ENCODE measurements at places on chromosomes 7 and 10.

GRCh38 chr10:128047351-128047750 is 78.9 kb downstream of the MKI67 start:
- peak; percentile 89 for DNase-seq

- DNase-seq, result no peak
Observed at GRCh38 chr10:62352356-62352970, 21.7 kb upstream of the ZNF365 start.

DNA sequence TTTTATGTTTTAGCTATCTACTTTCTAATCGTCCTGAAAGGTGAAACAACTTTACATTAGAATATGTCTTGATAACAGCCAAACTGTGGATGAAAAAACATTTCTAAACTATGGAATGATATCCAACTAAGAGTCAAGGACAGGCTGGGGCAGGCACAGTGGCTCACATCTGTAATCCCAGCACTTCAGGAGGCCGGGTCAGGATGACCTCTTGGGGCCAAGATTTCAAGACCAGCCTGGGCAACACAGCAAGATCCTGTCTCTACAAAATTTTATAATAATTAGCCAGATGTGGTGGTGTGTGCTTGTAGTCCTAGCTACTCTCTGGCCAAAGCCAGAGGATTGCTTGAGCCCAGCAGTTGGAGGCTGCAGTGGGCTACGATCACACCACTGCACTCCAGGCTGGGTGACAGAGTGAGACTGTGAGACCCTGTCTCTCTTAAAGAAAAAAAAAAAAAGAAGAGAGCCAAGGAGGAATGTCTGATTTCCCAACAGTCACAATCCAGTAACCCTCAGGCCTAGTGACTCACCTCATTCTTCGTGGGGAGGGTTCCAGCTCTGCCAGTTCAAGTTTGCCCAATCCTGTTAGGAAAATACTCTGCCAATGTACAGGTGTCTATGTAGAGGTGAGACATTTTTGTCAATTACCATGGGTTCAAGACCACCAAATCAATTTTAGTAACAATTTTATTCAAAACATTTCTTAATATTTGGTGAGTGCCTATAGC is 14.6 kb upstream of the FZD1 start:
- no peak for DNase-seq

GRCh38 chr10:31963589-31963980 is 35.0 kb upstream of the ARHGAP12 start:
- no peak for DNase-seq

- no peak for DNase-seq
Observed at GRCh38 chr7:101722247-101722646, 93.2 kb upstream of the MYL10 start.

- peak; percentile 38 for DNase-seq
Observed at GRCh38 chr10:117175215-117175900, 21.9 kb upstream of the KCNK18 start.

- DNase-seq, result no peak
Observed at GRCh38 chr10:124428207-124428777, 9.6 kb upstream of the OAT start.

DNA sequence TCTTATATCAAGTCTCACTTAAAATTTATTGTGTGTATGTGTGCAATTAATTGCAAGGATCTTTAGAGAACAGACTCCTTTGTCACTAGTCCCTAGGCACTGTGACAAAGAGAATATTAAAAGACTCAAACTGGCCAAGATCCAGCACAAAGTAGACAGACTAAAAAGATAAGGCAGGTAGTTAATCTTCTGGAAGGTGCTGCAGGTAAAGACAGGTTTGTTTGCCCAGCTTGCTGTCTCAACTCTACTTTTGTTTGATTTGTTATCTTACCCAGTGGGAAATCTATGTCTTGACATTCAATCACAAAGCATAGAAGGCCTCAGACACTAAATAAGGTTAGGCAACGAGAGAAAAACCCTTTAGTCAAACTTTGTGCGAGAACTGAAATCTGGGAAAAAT is 807.9 kb upstream of the LRRN3 start:
- no peak for DNase-seq

- DNase-seq, result no peak
Observed at GRCh38 chr10:88793712-88794299, 8.7 kb upstream of the LIPM start.

DNA sequence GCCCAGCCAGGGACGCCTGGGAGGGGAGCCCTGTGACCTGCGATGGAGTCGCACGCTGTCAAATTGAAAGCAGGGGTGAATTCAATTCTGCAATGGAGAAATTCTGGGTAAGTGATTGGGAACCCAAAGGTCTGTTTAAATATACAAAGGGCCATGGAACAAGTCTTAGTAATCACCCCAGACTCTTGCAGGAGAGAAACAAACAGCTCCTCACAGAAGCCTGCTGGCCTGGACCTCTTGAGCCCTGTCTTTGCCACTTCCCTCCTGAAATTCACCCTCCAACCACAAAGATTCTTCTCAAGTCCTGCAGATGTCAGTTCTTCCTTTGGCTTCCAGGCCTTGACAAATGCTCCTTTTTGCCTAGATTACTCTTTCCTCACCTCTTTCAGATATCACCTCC is 97.3 kb downstream of the GLI3 start:
- DNase-seq, result no peak

DNA sequence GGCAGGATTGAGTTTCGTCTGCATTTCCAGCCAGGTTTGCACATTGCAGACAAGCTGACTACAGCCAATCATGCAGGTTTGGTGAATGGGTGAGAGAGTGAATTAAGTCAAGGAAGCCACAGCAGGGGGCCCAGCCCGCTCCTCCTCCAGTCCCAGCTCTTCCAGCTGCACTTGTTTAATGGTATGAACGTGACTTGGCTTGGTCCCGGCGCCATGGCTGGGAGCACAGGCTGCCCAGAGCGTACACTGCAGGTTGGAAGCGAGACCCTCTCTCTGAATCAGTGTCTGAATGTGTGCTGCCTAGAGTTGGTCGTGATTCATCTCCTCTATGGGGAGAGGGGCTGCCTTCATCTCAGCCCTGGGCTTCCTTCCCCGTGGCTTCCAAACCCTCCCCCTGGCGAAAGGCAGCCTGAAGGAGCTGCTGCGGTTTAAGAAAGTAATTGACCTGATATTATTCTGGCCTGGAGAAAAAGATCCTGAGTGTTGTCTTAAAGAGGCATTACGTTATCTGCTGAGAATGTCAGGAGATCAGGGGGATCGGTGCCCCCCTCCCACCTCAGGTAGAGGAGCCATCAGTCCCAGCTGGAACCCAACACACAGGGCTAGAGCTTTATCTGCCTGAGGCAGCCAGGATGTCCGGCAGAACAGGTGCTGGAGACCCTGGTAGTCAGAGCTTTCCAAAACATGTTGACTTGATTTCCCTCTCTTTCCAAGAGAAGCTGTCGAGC is 132.1 kb downstream of the COL26A1 start:
- no peak for DNase-seq

DNA sequence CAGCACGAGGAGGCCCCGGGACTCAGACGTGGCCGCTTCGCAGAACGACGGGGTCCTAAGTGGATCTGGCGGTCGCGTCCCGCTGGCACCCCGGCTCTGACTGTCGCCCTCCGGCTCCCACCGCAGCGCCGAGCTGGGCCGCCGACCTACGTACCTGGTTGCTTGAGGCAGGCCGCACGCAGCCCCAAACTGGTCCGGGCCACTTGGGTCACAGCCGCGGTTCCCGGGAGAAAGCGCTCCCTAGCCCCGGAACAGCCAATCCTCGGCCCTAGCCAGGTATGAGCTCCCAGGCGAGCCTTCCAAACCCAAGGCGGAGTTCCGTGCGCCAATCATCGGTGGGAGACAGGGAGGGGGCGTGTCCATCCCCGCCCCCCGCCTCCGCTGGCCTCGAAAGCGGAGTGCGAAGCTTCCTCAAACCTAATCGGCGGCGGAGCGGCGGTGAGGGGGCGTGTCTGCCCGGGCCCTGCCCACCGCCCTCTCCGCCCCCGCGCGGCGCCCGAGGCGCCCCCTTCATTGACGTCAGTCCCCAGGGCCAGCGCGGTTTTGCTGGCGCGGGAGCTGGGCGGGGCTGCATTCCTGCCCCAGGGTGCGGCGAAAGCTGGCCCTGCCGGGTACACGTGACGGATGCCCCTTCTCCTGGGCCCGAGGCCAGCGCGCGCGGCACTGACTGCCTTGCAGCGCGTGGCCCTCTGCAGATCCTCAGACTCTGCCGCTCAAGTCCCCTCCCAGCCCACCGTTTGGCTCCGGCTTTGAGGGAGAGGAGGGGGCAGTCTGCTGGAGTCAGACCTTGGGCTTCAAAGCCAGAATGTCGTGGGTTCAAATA is at the start of gene AVPI1:
Gene AVPI1 (minus strand): TSS at position 280 of the 823 bp plus-strand sequence. CDS start 7,336 bp downstream, outside the sequence.
- DNase-seq, result peak; percentile 98

- no peak for DNase-seq
Observed at GRCh38 chr10:131983780-131984179, 2.1 kb upstream of the BNIP3 start.

DNA sequence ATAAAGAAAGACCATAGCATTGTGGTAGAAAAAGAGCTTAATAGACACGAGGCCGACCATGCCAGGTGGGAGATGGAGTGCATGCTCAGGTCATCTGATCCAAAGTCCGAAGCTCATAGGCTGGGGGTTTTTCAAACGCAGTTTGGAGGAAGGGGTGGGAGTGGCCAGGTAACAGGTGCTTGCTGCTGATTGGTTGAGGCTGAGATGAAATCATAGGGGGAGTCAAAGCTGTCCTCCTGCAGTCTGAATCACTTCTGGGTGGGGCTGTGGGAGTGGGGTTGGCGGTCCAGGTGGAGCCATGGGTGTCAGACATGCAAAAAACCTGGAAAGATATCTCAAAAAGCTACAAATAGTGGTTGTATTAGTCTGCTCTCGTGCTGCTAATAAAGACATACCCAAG is 2.8 kb upstream of the ERCC6 start:
- DNase-seq, result no peak

DNA sequence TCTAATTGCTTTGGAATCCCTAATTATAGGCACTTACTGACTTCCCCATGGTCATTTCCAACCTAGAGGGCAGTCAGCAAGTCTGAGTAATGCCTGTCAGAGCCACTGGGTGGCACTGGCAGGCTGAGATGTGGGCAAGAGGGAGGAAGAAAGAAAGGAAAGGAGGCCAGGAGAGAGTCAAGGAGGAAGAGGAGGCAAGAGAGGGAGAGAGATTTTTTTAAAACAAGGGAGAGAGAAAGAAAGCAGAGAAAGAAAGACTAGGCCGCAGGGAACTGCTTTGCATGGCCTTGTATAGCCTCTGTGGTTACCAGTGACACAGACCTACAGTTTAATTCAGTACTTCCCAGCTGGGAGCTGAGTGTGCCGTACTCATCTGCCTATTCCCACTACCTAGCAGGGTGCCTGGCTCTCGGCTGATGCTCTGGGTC is 210.4 kb upstream of the ADO start:
- DNase-seq, result peak; percentile 62

- DNase-seq, result no peak
Observed at GRCh38 chr10:77228559-77228958, 409.0 kb downstream of the KCNMA1 start.

DNA sequence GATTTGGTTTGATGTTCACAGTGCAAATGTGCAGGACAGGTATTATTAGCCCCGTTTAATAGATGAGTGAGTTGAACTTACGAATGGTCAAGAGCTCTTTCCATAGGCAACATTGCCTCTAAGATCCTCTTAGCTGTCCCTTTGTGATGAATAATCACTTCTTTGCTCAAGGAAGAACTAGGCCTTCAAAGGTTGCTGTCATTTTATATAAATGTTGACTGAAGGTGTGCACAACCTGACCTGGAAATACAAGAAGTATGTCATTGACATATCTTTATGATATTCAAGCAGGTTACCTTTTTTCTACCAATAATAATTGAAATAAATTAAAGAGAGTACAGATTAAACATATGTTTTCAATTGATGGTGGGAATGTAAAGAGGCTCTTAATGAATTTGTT is 48.5 kb upstream of the GLCCI1 start:
- no peak for DNase-seq

- DNase-seq, result no peak
Observed at GRCh38 chr7:120993553-120994191, 5.2 kb downstream of the CPED1 start.

DNA sequence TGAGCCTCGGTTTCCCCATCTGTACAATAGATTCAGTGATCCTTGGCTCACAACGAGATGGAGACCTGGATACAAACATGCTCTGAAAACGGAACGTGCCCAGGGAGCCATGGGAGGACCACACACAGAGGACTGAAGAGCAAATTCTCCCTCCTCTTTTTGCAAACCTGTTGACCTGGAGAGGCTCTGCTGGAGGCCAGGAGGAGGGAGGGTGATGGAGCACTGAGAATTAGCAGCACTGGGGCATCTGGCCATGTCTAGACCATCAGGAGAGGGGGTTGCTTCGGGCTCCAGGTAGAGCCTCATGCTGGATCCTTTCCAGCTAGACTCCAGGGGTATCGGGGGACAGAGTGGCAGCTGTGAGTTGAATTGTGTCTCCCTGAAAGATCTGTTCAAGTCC is 97.4 kb upstream of the GPR26 start:
- no peak for DNase-seq

GRCh38 chr10:120953897-120954296 is 102.7 kb downstream of the WDR11 start:
- DNase-seq, result no peak

- DNase-seq, result no peak
Observed at GRCh38 chr7:120402079-120402767, 129.2 kb downstream of the KCND2 start.

DNA sequence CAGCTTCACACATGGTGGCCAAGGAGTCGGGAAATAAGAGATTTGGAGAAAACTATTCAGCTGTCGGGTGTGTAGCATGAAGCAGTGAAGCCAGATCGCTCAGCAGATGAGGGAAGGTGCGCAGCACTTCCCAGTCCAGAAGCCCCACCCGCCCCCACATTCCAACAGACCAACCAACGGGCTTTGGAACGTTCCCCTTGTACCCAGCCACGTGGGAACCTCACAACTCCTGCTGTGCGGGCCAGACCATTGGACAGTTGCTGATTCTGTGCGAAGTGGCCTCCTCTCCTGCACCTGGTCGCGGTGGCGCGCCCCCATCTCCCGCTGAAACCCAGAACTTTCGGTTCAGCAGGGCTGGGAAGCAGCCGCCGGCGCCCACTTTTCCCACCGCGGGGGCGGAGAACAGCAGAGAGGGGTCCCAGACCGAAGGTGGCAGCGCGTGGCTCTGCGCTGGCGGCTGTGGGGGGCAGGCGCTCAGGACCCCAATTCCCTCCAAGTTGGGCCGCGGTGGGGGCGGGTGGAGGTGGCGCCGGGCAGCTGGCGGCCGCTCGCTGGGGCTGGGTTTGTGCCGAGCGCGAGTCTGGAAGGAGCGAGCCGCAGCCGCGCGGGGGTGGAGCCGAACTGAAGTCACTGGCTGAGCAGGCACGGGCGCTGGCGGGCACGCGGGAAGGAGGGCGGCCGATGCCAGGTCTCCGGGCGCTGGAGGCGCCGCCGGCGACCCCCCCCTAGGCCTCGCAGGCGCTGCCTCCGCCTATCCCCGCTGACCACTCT is 1301.5 kb upstream of the SORCS1 start:
- peak; percentile 30 for DNase-seq

- DNase-seq, result no peak
Observed at GRCh38 chr7:75889223-75889825, 10.5 kb downstream of the RHBDD2 start.

GRCh38 chr10:85666102-85666501 is 700.5 kb downstream of the GRID1 start:
- no peak for DNase-seq

GRCh38 chr10:18178854-18179483 is 38.7 kb downstream of the CACNB2 start:
- no peak for DNase-seq

- no peak for DNase-seq
Observed at GRCh38 chr10:90143937-90144336, 442.5 kb downstream of the KIF20B start.
